ENCODE measurements at places on chromosomes 4 and X.

DNA sequence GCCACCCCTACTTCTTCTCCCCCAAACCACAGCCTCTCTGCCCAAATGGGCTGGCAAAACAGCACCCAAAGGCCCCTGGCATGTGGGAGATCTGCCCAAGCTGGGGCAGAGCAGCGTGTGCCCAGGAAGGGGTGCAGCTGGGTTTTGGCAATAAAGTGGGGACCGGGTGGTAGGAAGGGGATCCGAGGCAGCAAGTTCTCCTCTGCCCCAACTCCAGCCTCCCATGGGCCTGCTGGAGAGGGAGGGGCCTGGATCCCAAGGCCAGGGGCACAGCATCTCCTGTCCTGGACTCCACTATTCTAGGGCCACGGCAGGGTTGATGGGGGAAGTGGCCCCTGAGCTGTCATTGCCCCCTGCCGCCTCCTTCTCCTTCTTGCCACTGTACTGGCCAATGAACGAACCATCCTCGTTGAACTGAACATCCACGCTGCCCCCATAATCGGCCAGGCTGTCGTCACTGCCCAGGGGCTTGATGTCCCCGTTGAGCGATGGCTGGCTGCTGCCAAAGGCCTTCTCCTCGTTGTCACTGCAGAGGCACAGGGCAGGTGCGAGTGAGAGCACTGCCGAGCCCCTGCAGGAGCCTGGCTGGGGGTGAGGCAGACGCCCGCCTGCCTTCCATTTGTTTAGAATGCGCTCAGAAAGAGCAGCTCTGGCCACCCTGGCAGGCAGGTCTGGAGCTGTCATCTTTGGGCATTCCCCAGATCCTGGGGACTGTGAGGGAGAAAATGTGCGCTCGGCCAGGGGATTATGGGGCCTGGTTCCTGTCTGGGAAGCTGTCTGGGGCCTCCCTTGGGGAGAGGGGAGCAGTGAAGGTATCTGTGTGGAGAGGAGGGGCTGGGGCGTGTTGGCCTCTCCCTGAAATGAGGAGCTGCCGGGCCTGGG is 23.4 kb downstream of the L1CAM start:
- DNase-seq: no peak

- DNase-seq: no peak
Observed at GRCh38 chr4:6435010-6435409, 37.4 kb downstream of the PPP2R2C start.

DNA sequence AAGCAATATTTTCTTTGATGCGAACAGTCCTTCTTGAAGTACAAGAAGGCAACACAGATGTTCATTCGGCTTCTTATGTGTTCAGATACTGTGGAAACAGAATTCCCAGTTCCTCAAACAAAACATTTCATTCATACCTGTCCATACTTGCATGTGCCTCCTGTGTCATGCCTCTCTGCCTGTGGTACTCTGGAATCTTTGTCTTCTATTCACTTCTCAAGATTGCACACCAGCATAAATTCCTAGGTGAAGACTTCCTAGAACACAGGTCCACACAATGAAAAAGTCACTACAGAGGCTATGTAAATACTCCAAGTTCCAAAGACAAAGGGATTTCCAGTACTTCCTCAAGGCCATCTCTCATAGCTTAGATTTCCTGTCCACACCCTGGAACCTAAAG is 367.2 kb downstream of the AFF2 start:
- DNase-seq: peak; percentile 75

- no peak for DNase-seq
Observed at GRCh38 chrX:130793975-130794374, 109.0 kb downstream of the ENOX2 start.

DNA sequence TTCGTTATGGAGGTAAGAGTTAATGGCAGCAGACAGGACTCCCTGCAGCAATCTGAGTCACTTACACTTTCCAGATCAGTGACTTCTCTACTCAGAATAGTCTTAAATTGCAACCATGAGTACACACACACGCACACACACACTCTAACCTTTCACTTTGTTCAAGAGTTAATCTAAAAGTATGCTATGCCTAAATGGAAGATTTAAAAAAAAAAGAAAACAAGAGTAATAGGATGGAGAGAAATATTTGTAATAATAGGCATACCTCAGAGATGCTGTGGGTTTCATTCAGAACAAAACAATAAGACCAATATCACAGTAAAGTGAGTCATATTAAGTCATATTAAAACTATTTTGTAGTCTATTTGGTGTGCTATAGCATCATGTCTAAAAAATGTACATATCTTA is 969.1 kb upstream of the PCDH10 start:
- peak; percentile 78 for DNase-seq

DNA sequence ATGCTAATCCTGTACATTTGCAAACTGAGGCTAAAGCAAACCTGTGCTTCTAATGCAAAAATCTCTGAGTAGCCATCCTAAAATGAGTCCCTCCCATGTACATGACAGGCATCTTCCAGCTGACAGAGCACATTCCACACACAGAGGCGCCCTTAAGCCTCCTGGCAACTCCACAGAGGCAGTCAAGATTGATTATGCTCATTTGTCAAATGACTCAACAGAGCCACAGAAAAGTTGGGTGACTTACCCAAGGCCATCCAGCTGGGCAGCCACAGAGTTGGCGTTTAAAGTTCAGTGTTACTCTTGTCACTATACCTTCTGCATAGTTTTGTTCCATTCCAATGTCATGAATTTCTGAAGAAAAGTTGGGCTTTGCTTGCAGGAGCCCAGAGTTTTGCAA is 394.6 kb upstream of the FGF13 start:
- DNase-seq: peak; percentile 36

GRCh38 chr4:108051343-108051742 is 61.7 kb downstream of the HADH start:
- DNase-seq: no peak

GRCh38 chr4:98626350-98626749 is 32.1 kb downstream of the TSPAN5 start:
- peak; percentile 93 for DNase-seq

GRCh38 chrX:97238632-97239031 is 354.9 kb downstream of the RPA4 start:
- DNase-seq: peak; percentile 61
